Camera-type eye (tissue), 1 donor: ENCODE measurements at places on chromosomes 3 and 15. TPM values are rescaled to one million over a fixed set of nuclear protein-coding genes. Genes with fewer than 3 reads are reported as not detected.

Gene GPR149
- 3.8 TPM for total RNA-seq

Gene LMLN
- total RNA-seq: 10.5 TPM

Gene IQCF5
- not detected for total RNA-seq

Gene ETV5
- total RNA-seq: 42.2 TPM

Gene SPINK8
- not detected for total RNA-seq

Gene TERC
- total RNA-seq: 215 TPM

Gene GP9
- 1.2 TPM for total RNA-seq

Gene SGO1
- total RNA-seq: 6.6 TPM

Gene FOXB1
- total RNA-seq: not detected

Gene FBXO40
- 0.22 TPM for total RNA-seq

Gene UPK1B
- total RNA-seq: 10.1 TPM

Gene FETUB
- not detected for total RNA-seq

Gene SLC49A4
- total RNA-seq: 24.1 TPM

Gene SERINC4
- 3.8 TPM for total RNA-seq
